Foreskin melanocyte (primary cell): ENCODE measurements at places on chromosomes 5 and 9.
A peak's percentile ranks its signal among the peaks of the same experiment; 100 is the strongest.

GRCh38 chr9:3215658-3216057 lies 310.1 kb downstream of the RFX3 start:
- DNase-seq, result no peak

- no peak for DNase-seq
Measured at GRCh38 chr9:5652821-5653220, 23.9 kb downstream of the RIC1 start.

DNA sequence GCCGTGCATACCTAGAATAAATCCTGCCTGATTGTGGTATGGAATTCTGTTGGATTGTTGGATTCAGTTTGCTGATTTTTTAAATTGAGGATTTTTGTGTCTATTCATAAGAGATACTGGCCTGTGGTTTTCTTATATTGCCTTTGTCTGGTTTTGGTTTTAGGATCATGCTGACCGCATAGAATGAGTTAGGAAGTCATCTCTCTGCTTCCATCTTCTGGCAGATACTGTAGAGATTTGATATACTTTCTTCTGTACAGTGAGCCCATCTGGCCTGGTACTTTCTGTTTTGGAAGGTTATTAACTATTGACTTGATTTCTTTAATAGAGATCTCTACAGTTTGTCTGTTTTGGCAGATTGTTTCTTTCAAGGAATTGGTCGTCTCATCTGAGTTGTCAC lies 14.7 kb downstream of the CEP72 start:
- DNase-seq, result no peak

DNA sequence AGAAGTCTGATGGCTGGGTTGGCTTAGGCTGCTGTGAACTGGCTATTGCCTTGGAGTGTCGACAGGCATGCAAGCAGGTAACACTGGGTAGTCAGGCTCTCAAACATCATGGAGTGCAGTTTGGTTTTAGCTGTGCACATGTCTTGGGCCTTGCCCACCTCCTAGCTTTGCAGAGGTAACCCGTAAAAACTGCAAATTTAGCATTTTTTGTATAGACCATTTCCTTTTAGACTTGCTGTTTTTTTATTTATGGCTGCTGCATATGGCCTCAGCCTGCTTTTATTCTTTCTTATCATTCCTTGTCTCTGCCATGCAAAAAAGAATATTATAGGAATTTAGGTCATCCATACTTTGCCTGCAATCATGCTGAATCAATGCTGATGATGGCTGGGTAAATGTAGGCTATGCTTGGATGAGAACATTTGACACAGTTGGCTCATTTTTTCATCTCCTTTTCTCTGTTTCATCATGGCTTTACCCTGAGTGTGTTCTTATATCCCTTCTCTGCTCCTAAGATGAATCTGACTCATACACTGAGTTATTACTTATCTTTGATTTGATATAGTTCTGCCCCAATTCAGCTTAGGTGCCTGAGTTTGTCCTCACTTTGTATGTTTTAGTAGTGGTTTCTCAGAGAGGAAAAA lies 27.2 kb downstream of the RECK start:
- no peak for DNase-seq

GRCh38 chr9:116592970-116593369 lies 94.1 kb upstream of the TRIM32 start:
- DNase-seq, result peak; percentile 63
